Daoy (cell line): ENCODE measurements at places on chromosomes 3 and 15. TPM values are rescaled to one million over a fixed set of nuclear protein-coding genes. Genes with fewer than 3 reads are reported as not detected.

DNA sequence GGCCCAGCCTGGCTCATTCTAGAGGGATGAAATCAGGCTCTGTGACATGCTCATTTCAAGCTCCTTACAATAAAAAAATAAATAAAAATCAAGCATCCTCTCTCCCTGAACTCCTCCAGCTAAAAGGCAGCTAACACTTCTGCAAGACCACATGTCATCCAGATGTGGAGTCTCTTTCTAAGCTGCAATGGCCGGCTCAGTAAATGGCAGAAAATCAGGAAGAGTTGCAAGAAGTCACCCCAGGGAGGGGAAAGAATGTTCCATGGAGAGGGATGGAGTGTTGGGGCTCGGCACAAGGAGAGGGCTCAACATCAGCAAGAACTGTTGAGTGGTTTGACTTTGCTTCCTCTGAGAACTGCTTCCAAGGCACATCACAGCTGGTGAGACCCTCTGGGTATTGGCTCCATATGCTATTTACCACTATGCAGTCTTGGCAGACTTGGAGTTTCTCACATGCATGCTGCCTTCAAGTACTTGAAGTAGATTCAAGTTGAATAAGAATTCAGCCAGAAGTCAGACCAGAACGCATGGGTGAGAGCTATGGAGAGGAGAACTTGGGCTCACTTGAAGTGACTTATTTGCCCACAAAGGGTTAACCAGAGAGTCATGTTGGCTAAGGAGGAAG, 689.0 kb downstream of the NTRK3 start:
- DNase-seq = no peak

The SLC51B gene
- not detected in 2 replicates for total RNA-seq

The FETUB gene
- not detected in 2 replicates for total RNA-seq

DNA sequence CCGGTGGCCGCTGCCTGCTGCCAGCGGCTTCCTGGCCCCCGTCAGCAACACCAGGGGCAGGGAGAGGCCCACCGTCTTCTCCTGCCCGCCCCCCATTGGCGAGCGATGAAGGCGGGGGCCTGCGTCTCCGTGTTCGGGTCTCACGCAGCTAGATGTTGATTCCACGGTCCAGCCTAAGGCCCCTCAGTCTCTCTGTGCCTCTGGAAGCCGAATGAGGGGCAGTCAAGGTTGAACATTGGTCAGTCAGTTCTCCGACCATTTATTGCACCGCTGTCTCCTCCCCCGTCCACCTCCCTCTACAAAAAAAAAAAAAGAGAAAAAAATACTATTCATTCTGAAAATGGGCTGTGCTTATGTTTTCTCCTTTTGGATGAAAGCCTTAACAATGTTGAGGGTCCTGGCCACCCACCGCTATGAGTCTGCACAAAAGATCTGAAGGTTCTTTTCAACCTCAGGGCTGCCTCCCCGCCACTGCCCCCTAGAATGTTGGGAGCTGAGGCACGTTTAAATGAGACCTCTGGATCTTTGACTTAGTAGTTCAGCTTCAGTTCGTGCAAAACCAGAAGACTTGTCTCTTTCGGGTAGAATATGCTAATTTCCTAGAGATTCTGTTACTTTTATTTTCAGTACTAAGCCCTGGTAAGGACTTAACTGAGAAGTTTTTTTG, 736 bp downstream of the IREB2 start:
- peak; percentile 31 for DNase-seq
